A673 (cell line): ENCODE measurements at places on chromosomes 12 and 14. TPM values are rescaled to one million over a fixed set of nuclear protein-coding genes. Genes with fewer than 3 reads are reported as not detected.

LYZ gene
- total RNA-seq: 0.32 TPM in 1 of 2 replicates, not detected in the other

REP15 gene
- total RNA-seq: 1.1 and 1.5 TPM in 2 replicates

COX8C gene
- 0.66 TPM in 1 of 2 replicates, not detected in the other for total RNA-seq

MYO1H gene
- not detected in 2 replicates for total RNA-seq
